ENCODE measurements at places on chromosomes 6 and 20. TPM values are rescaled to one million over a fixed set of nuclear protein-coding genes. Genes with fewer than 3 reads are reported as not detected.

DNA sequence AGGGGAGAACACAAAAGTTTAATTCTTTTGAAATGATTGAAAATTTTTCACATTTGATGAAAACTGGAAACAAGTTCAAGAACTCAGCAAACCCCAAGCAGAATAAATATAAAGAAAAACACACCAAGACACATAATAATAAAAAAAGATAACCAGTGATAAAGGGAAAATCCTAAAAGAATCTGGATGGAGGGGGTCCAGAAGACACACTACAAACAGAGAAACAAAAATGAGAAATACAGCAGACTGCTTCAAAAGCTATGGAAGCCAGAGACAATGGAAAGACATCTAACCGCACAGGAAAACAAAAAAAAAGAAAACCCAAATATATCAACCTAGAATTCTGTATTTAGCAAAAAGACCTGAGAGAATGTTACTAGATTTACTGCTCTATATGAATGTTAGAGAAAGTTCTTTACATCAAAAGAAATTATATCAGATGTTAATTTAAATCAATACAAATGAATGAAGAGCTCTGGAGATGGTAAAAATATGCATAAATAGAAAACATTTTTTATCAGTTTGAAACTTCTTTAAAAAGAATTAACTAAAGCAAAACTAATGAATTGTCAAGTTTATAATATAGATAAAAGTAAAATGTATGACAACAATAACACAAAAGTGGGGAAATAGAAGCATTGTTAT is 310.7 kb upstream of the PREP start:
- no peak for DNase-seq

DNA sequence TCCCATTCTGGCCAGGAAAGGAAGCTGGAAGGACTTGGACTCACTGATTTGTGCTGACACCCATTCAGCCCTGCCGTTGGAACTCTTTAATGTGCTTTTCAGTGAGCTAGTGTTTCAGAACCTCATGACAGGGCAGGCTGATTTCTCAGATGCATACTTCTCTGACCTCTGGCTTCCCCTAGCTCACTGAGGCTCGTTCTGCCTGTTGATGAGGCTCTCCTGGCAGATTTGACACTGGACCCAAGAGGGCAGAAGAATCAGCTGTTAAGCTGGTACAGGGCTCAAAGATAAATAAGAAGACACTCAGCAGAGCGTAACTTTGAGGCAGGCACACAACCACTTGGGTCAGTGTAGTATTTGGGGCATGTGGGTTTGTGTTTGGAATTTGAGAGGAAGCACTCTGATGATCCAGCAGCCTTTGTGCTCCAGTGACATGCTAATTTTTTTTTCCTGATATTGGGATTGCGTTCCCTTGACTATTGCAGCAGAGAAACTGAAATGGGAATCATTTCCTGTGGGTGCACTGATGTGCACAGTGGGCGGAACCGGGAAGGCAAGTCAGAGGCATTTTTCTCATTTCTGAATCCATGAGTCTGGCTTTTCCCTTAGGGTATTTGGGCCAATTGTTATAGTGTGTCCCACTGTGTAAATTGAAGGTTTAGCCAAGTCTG is 80.2 kb downstream of the CARMIL1 start:
- DNase-seq = peak; percentile 77

DNA sequence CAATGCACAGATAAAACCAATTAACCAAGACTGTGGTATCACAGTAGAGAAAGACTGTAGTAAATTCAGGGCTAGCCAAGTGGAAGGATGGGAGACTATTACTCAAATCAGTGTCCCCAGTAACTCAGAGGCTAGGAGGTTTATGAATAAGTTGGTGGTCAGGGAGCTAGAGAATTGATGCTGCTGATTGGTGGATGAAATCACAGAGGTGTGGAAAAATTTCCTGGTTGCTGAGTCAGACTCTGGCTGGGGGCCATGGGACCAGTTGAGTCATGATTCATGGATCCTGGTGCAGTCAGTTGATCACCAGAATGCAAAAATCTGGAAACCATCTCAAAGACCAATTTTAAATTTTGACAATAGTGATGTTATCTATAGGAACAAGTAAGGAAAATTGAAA is 555.9 kb downstream of the C6orf118 start:
- DNase-seq = peak; percentile 36

GRCh38 chr20:60332523-60332922 is 374.3 kb downstream of the CDH26 start:
- peak; percentile 9 for DNase-seq

DNA sequence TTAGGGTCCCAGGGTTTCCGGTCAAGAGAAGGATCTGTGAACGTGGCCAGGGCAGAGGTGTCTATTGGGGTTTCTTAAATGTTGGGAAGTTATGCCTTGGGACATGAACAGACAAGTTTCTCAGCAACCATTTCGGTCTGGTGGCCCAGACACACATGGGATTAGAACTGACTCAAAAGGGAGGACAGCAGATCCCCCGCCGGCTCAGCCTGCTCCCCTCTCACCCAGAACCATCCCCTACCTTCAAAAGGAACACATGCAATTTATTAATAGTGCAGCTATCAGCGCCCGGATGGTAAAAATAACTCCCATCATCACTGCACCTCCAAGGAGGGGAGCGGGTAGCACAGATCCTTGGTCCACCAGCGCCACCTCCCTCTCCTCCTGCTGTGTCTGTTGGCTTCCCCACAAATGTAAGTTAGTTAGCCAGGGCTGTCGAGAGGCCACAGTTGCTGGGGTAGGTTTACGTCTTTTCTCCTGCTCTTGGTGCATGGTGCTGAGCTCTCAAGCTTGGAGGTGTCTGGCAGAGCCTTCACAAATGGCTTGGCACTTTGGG is 77.1 kb downstream of the TRAM2 start:
- no peak for DNase-seq

DNA sequence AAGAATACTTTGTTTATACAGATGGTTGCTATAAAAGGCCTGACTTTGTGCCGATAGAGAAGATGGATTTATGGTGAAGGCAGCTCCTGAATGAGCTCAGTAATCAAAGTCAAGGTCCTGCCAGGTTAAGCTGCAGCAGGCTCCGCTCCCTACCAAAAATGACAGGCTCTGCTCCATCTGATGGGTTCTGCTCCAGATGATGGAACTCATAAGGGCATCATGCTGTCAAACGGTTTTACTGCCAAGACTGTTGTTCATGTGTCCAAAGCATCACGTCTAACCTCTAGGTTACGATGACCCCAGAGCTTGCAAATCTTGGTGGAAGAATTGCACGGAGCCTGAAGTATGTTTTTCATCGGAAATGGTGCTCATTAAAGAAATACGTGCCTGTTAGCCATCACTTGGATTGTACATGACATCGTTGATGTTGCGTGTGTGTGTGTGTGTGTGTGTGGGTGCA is 19.2 kb upstream of the PTGIS start:
- no peak for DNase-seq

DNA sequence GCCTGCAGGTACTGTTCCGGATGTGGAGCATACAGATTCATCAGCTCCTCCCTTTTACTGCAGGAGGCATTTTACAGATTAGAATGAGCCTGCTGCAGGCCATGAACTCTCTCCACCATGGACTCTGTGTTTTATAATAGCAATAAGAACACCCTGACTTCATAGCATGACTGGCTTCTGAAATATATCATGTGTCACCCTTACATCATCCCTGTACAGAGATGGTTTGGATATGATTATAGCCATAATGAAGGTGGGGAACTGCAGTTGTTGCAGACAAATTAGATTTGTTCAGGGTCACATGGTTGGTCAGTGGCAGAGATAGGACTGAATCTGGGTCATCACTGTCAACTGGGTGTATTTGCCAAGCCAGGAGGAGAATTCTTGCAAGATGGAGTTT is 100.7 kb downstream of the FOXO3 start:
- DNase-seq = no peak

GRCh38 chr6:168355716-168356522 is 36.3 kb upstream of the DACT2 start:
- no peak for DNase-seq

GRCh38 chr6:7747016-7747415 is 21.1 kb downstream of the BMP6 start:
- DNase-seq = no peak

DNA sequence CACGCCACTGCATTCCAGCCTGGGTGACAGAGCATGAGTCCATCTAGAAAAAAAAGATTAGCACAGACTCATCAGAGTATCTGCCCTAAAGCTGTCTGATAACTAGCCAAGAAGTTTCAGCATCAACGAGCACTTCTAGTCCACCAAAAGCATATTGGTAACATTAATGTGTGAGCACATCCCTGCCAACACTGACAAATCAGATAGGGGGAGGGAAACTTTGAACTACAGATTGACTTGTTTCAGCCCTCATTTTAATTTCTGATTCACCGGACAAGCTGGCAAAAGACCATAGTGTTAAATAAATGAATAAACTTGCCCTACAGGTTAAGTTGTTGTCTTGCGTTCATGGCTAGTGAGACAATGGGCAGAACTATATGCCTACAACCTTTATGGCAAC is 7.7 kb upstream of the SEC63 start:
- DNase-seq = peak; percentile 99

DNA sequence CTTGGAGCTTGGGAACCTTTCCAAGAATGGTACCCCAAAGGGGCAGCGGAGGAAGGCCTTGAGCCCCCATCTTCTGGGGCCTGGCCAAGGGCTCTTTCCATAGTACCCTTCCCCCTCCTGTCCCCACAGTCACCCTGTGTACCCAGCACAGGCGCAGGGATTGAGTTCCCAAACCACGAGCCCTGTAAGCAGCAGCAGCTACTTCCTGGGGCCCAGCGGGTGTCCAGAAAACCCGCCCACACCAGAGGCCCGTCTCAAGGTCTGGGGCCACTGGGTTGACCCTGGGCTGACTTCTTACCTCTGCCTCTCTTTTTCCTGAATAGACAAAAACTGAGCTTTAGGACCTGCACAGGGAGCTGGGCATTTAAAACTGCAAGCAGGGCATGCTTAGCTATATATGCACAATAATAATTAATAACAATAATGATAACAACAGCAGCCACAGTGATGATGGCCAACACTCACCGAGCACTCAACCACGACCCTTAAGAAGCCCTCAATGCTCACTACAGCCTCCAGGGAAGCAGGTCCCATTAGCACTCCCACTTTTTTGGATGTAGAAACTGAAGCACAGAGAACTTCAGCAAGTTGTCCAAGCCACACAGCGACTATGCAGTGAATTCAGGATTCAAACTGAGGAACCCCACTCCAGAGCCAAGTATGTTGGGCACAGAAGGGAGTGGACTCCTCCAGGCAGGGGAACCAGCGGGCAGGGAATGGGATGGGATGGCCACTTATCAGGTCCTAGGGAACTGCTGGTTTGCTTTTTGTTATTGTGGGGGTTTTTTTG is 14.5 kb downstream of the NOL4L start:
- DNase-seq = no peak

- no peak for DNase-seq
Observed at GRCh38 chr20:52500157-52500556, 308.6 kb upstream of the ZFP64 start.

GRCh38 chr6:156925718-156926607 is 148.8 kb downstream of the ARID1B start:
- no peak for DNase-seq

DNA sequence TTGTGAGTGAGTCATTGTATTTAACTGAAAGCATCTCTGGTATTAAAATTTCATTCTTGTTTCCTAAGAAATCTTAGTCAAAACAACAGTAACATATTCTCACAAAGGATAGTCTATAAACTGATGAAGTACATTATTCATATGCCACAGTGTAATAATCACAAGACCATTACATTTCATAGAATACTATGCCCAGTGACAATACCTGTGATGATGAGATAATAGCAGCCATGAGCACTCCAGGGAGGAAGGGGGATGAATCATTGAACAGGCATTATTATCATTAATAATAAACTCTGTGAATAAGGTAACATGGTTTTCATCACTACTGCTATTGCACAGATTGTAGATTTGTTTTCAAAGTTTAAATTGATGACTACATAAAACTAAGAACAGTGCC is 667.9 kb downstream of the EPM2A start:
- DNase-seq = peak; percentile 83

DNA sequence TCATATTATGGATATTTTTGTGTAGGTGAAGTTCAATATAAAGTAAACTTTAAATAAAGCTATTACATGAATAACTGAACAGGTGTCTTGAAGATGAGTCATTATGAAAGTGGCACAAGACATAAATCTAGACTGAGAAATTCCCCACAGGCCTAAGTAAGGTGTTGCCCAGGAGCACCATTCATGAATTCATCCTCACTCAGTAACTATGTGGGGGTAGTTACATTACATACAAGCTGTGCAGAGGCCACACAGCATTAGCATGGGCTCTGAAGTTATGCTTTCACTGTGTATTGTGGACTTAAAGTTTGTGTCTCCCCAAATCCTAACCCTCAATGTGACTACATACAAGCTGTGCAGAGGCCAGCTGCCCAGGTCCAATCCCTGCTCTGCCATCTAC is 65.9 kb downstream of the BCAS1 start:
- peak; percentile 20 for DNase-seq

- DNase-seq = no peak
Observed at GRCh38 chr20:63642527-63643247, 10.5 kb downstream of the STMN3 start.

DNA sequence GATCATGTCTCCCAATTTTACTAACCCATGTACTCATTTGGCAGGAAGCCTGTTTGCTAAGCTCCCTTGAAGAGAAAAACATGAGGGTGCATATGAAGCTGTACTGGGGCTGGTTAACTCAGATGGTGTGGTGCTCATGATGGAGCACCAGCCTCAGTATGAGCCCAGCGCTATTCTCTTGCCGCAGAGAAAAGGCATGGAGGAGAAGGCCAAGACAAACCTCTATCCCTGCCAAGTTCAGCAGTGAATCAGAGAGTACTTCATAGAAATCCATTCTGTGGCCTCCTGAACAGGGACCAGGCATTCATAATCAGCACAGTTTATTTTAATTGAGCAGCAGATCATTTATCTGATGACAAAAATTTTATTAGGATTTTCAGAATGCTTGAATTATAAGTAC is 398.1 kb downstream of the LMBRD1 start:
- no peak for DNase-seq

The GSTA2 gene
- not detected for total RNA-seq

The SLC2A10 gene
- total RNA-seq = 0.11 TPM

The NFS1 gene
- total RNA-seq = 33.0 TPM

The HLA-G gene
- total RNA-seq = 2.5 TPM

The ADGB gene
- total RNA-seq = not detected

The BEND6 gene
- 1.8 TPM for total RNA-seq

The VSTM2L gene
- 0.14 TPM for total RNA-seq

The SLC35D3 gene
- not detected for total RNA-seq

The HSPA1A gene
- total RNA-seq = 194 TPM

The SLC17A2 gene
- not detected for total RNA-seq

The TGM6 gene
- total RNA-seq = not detected

Measured in foreskin keratinocyte (primary cell).